ENCODE measurements at places on chromosomes 16 and 17. TPM values are rescaled to one million over a fixed set of nuclear protein-coding genes. Genes with fewer than 3 reads are reported as not detected.

DNA sequence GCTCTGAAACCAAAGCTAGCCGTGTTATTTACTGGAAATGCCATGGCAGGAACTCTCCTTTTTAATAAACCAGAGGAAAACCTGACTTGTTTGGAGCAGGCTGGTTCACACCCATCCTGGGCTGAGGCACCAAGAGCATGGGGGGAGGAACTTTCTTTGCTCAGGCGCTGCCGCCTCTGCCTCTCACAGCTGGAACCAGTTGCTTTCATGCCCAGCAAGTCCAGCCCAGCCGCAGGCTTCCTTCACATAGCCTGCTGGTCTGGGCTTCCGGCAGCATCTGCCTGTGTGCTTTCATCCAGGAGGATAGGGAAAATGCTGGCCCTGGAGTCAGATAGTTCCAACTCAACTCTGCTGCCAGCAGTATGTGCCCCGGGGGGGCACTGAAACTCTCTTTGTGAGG, 88.1 kb upstream of the ASIC2 start:
- DNase-seq: no peak

ZNF469 gene
- polyA plus RNA-seq: 5.9 TPM

DNA sequence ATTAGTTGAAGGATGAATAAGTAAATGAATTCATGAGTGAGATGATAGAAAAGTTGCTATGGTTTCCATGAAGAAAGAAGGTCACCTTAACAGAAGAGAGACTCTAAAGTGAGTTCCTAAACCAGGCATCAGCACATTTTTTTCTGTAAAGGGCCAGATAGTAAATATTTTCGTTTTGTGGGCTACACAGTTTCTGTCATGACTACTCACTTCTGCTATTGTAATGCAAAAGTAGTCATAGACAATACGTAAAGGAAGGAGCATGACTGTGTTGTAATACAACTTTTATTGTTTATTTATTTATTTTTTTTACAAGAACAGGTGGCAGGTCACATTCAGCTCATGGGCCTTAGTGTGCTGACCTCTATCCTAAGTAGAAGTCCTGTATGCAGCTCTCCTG, 426.1 kb upstream of the DYNLRB2 start:
- DNase-seq: no peak

DNA sequence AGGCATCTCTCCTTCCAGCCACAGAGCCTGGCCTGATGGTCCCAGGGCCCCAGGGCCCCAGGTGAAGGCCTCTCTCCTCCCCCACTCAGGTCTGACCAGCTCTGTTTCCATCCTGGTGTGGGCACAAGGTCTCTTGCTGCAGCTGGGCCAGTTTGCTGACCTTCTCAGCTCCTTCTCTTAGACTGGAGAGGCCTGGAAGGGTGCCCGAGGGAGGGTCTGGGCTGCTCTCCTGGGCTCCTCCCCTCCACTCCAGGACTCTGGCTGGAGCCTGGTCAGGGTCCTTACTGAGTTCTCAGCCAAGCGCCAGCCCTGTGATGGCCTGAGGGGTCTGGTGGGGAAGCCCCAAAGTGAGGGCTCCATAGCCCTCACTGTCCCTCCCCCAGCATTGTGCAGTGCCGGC, 12.4 kb downstream of the SOCS3 start:
- no peak for DNase-seq

DNA sequence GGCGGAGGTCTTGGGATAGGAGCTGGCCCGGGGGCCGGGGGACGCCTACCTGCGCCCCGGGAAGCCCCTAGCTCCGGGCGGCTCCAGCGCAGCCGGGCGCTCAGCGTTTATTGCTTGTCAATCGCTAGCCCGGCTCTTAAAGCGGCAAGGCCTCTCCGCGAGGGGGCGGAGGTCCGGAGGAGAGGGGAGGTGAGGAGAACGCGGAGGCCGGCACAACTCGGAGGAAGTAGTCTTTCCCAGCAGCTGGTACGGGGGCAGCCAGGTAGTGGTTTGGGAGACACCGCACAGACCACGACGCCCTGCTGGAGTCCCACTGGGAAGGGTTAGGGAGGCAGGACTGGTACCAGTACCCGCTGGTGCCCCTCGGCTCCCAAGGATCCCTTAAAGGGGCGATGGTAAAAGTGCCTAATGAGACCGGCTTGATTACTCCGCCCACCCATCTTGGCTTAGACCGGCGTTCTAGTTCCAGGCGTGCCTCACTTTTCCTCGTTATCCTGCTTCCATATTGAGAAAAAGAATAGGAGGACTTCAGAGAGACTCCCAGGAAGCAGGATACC, at the start of gene MPP2:
Gene MPP2, minus strand, starts transcription at position 112 of the 557 bp plus-strand sequence. CDS start 3,076 bp downstream, outside the sequence.
- DNase-seq: peak; percentile 91

Data from hindlimb muscle (tissue), 1 donor.